ENCODE measurements at places on chromosomes 6 and 20.
A peak's percentile ranks its signal among the peaks of the same experiment; 100 is the strongest.

DNA sequence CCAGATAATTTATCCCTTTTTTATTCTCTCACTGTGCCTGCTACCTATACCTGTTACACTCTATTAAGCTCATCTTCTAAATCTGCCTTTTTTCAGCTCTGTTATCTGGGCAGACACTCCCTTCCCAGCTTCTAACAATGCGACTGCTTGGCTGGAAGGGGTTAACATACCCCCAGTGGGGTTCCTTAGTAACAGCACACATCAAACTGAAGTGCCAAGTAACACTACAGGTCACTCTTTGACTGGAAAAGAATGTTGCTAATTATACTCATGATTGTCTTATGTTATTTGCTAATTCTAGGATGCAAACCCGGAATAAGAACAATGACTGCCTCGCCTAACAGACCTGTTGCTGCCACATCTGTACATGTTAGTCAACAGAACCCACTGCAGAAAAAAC, 203.5 kb downstream of the EPM2A start:
- no peak for DNase-seq

- DNase-seq: no peak
Observed at GRCh38 chr20:61763740-61764400, 301.8 kb downstream of the TAF4 start.

DNA sequence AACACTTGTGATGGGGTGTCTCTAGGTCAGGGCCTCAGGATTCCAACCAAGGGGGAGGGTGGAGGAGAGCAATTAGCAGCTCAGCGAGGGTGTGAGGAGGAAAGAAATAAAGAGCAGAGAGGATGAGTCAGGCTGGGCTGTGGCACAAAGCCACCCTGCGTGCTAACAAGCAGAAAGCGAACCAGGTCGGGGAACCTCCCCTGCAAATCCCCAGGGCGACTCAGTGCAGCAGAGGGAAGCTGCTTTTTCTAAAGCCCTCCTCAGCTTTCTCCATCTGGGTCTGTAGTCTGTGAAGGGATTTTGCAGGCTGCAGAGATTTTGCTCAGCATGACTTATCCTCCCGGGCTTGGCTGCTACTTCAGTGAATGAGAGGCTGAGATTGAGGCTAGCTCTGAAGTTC, 6.6 kb upstream of the SPO11 start:
- DNase-seq: no peak

- DNase-seq: no peak
Observed at GRCh38 chr20:43963233-43963632, 48.6 kb downstream of the TOX2 start.

GRCh38 chr6:40490508-40490907, 96.7 kb downstream of the LRFN2 start:
- DNase-seq: no peak

DNA sequence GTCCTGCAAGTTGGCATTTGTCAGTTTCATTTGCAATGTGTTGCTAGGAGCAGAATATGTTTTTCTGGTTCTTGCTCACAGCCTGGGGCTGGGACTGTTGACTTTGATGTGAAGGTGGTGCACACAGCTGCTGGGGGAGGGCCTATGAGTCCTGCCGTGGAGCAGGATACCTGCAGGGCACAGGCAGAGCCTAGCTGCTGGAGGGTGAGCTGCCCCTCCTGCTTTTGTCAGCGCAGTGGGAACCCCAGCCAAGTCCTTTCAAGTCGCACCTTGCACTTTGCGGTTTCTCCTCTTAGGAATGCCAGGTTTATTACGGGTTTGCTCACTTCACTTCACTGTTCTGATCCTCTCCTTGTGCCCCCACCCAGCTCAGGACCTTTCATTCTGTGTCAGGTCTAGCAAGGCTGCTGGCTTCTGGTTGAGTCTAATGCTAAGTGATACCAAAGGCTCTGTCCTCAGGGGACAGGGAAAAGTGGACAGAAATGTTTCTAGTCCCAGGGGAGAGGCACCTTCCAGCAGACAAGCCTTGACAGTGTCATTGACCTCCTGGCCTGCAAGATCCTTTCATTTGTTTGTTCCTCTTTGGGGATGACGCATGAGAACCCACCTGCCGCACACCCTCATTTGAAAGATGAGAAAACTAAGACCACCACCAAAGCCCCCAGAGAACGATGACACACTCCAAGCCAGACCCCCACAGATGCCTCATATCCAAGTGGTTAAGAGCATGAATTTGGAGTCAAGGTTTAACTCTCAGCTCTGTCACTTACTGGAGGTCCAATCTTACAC, 2.7 kb upstream of the SPO11 start:
- DNase-seq: no peak

DNA sequence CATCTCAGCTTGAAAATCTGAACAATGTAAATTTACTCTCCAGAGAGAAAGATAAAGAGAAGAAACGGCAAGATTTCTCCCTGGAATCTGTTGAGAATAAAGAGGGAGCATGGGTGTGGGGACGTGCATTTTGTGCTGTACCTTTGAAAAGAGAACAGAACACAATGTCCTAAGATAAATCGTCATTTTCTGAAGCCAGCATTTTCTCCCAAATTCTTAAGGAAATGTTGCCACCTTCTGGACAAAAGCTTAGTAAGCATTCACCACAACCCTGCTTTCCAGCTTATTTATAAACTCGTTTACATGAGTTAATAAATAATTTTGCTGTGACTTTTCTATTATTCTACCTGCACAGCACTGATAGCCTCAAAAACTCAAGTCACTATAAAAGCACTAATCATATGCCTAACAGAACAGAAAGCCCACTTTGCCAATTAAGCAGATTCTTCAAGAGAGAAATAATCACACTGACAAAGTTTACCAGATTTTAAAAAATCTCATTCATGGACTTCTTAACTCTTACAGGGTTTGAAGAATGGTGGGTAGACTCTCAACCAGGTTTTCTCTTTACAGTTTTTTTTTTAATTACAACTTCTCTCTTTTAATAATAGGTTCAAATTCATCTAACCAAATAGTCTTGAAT, 155.8 kb downstream of the MBOAT1 start:
- DNase-seq: no peak

GRCh38 chr20:62165762-62166399, 16.9 kb upstream of the MTG2 start:
- no peak for DNase-seq

DNA sequence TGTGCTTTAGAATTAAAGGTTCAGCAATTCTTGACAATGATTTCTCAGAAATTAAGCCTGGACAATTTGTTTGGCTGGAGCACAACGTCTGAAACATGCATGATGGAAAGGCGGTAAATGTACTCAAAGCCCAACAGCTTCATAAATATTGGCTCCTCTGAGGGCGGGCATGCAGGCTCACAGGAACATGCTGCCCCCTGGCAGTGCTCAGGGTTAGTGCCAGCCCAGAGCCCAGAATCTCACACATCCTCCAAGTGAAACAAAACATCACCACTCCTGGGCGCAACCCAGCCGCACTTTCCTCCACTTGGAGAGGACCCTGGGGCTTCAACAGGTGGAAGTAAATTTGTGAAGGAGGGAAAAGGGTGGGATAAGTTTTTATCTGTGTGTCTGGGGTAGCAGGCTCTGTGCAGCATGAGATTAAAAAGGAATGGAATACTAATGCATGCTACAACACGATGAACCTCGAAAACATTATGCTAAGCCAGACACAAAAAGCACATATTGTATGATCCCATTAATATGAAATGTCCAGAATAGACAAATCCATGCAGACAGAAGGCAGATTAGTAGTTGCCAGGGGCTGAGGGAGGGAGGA, 54.1 kb upstream of the PTPRT start:
- DNase-seq: no peak

GRCh38 chr6:33132081-33132524, 56.3 kb downstream of the HLA-DPB1 start:
- no peak for DNase-seq

GRCh38 chr6:134016558-134016814, 35.9 kb downstream of the SLC2A12 start:
- DNase-seq: no peak

- DNase-seq: peak; percentile 48
Observed at GRCh38 chr20:1654996-1655395, 2.6 kb downstream of the SIRPG start.

DNA sequence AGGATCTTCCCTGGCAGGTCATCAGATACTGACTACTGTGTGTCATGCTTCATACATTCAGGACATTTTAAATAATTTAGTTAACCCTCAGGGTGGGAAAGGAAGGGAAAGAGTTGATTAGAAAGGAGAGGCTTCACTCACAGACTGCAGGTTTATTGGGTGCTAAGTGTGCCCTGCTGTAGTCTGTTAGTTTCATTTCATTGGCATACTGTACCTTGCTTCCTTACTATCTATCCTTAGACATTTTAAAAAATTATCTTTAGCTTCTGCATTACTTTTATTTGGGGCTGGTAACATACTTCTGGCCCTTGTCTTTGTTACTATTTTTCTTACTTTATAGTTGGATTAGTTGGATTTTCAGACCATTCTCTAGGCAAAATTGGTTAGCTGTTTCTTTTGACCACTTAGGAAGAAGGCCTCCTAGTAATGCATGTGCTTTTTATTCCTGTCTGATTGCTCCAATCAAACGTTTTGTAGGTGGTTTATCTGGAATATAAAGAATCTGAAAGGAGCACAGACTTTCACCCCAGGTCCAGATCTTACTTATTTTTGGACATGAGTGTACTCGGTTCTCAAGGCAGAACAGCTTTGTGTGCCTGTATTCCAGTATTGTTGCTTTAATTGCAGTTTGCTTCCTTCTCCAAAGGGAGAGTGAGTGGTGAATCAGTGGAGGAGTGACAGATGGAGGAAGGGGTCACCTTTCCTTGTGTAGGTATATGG, 82.7 kb upstream of the PRDM1 start:
- no peak for DNase-seq

DNA sequence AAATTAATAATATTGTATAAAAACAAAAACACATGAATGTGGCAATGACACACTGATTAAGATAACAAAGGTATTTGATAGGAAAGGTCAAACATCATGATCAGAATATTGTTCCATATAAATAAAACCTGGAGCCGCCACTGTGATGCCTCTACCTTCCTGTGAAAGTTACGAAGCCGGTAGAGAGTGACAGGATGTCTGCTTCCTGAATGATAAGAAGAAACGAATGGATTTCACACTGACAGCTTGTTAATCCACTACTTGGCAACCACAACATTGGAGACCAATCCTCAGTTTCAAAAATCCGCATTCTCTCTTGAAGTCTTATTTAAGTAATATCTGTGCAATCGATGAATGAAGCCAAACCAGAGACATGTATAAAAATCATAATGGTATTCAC, 315.1 kb downstream of the HDGFL1 start:
- DNase-seq: no peak

GRCh38 chr6:133704371-133704770, 184.5 kb upstream of the TCF21 start:
- no peak for DNase-seq

GRCh38 chr20:43996240-43996930, 81.7 kb downstream of the TOX2 start:
- DNase-seq: no peak

DNA sequence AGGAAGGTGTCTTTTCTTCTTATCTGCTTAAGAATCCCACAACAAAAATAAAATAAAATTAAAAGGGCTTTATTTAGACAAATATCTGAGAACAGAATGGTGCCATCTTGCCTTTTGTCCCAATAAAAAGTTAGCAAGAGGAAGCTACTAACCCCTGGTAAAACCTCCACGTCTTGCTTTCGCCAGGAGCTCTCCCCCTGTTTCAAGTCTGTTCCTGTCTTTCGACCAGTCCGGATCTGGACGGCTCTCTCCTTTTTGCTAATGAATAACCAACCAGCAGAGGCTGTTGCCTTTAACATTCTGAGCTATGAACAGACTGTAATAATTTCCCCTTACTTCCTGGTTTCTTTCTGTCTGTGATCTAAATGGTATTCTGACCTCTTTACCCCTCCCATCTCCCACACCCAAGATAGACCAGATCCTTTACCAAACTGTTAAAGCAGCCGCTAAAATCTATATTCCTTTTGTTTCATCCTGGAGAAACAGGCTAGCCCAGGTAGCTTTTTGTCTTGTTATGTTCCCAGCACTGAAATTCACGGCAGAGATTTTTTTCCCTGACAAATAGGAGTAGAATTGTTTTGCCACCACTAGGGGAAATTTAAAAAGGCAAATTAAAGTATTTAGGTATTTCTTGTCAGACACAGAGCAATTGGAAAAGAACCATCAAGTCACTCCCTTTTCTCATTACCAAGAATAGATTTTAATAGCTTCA, at the start of gene FRK:
TSS of gene FRK (minus strand) at position 320 of the 712 bp plus-strand sequence. CDS start 580 bp downstream, outside the sequence.
- no peak for DNase-seq

DNA sequence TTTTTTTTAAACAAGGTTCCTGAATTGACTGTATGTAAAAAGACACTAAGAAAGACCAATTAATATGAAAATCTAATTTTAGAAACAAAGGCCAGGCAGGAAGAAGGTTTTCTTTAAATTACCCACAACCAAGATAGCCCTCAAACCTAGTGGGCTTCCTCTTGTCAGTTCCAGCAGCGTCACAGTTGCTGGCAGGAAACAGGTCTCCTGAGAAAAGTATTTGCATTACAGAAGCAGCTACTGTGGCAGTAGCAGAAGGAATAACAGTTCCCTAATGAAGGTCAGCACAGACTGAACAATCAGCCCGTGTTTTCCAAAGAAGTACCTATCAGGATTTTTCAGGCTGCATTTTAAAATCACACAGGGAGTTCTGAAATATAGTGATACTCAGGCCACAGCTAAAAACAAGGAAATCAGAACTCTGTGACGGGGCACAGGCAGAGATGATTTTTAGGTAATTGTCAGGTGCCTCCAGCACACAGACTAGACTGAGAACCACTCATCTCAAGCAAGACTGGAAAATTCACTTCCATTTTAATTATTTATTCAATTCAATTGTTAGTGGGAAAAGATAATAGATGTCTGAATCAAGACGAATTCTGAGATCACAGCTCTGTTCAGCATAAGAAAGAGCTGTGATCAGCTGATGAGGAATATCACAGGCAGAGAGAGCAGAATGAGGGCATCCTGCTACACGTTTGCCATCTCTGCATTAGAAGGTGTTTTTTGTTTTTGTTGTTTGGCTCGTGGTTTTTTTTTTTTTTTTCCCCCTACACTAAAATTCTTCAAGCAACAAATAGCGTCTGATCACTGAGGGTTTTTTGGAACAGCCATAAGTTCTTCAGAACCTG, 230.5 kb upstream of the KHDRBS2 start:
- no peak for DNase-seq
